ENCODE measurements at places on chromosomes 13 and 19.

DNA sequence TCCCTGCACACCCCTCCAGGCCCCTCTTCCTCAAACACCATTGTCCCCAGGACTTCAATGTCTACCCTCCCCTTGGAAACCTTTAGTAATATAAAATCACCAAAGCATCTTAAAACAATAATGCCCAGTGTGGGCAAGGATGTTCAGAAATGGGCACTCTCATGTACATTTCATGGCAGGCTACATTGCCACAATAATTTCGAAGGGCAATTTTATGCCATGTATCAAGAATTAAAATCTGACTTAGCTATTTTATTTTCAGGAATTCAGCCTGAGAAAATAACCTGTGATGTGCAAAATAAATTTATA, 35.8 kb upstream of the IGSF23 start:
- DNase-seq, result no peak

DNA sequence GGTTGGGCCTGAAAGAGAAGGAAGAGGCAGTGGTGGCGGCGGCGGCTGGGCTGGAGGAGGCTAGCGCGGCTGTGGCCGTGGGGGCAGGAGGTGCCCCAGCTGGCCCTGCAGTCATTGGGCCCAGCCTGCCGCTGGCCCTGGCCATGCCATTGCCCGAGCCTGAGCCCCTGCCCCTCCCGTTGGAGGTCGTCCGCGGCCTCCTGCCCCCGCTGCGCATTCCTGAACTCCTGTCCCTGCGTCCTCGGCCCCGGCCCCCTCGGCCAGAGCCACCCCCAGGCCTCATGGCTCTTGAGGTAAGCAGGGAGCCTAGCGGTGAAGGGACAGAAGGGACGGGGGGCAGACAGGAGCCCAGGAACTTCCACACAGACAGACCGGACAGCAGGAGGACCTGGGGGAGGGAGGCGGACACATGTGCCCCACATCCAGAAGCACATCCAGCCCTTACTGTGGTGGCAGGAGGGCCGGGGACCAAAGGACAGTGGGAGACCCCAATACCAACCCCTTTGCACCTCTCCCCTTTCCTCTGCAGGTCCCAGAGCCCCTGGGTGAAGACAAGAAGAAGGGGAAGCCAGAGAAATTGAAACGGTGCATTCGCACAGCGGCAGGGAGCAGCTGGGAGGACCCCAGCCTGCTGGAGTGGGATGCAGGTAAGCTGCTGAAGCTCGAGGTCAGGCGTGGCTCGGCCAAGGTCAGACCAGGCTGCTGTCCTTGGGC, 5.0 kb downstream of the RBM42 start:
- DNase-seq, result no peak

DNA sequence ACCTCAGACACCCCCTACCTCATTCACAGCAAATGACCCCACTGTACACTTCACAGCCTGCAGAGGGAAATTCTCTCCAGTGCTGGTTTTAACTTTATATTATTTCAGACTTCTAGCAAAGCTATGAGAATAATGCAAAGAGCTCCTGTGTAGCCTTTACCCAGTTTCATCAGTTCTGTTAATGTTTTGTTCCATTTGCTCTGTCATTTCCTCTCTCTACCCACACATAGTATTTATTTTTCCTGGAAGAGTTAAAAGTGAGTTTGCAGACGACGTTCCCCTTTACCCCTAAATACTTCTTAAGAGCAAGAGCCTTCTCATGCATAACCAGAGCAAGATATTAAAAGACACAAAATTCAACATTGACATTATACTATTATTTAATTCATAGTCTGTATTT, 49.9 kb upstream of the ADGRE1 start:
- DNase-seq, result no peak

- DNase-seq, result no peak
Observed at GRCh38 chr19:50024719-50025021, 502 bp downstream of the VRK3 start.

DNA sequence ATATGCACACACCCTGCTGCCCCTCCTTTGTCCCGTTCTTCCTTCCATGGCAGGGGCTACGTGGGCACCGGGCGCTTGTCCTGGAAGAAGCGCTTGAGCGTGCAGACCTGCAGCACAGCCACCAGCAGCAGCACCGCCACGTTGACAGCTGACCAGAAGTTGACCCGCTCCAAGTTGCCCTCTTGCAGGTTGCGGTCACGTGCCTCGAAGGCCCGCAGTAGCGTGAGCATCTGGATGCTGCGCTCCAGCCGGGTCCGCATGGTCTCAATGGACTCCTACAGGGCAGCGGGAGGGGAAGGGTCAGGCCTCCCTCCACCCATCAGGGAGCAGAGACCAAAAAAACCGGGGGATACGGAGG, 3.1 kb downstream of the TMED1 start:
- DNase-seq, result peak; percentile 11

DNA sequence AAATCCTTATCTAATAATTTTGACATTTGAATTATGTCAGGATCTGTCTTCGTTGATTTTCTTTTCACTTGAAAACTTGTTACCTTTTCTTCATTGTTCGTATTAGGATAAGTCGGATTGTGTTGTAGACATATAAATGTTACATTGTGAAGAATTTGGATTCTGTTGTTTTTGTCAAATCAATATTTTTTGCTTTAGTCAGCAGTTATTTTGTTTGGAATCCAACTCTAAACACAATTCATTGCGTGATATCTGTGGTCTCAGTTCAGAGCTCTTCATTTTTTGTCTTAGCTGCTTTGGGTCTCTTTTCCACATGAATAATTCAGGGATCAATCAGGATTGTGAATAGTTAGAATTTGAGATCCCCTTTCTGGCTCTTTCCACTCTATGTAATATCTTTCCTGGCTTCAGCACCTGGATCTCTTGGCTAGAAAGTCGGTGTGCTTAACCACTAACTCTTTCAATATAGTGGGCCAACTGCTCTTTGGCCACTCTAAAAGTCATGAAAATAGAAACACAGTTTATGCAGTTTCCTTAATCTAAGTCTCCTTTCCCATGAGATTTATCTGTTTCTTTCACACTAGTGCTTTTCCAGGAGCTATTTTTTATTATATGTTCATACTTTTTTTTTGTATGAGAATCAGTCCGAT, 2494.2 kb upstream of the PCDH20 start:
- no peak for DNase-seq

- DNase-seq, result no peak
Observed at GRCh38 chr13:109113427-109113826, 484.0 kb downstream of the MYO16 start.

GRCh38 chr13:90055121-90055520, 1292.4 kb upstream of the MIR17HG start:
- no peak for DNase-seq

DNA sequence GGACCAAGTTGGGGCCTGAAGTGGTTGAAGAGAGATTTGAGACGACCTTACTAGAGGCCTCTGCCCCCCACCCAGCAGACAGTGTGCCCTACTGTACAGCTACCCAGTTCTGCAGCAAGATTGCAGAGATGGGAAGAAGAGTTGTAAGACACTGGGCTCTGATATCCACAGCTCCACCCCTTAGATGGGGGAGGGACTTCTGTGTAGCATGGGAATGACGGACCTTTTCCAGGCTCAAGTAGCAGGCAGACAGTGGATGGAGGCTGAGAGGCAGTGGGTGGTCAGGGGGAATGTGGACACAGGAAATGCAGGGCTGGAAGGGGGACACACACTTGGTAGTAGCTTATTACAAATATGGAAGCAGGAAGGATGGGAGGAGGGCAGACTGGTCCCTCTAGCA, 13.0 kb downstream of the LRFN3 start:
- DNase-seq, result no peak

DNA sequence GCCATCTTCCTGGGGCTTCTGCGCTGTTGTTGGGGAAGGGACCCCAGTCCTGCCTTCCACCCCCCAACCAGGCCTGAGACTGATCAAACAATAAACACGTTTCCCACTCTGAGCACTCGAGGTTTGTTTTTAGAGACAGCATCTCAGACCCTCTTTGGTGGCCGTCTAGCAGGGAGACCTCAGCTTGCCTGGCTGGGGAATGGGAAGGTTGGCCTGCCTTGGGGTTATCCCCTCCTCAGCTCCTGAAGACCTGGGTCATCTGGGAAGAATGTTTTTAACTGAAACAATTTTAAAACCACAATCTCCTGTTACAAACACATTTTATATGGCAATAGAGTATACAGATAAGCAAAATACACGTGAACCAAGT, 2.0 kb downstream of the ZNF581 start:
- DNase-seq, result no peak

DNA sequence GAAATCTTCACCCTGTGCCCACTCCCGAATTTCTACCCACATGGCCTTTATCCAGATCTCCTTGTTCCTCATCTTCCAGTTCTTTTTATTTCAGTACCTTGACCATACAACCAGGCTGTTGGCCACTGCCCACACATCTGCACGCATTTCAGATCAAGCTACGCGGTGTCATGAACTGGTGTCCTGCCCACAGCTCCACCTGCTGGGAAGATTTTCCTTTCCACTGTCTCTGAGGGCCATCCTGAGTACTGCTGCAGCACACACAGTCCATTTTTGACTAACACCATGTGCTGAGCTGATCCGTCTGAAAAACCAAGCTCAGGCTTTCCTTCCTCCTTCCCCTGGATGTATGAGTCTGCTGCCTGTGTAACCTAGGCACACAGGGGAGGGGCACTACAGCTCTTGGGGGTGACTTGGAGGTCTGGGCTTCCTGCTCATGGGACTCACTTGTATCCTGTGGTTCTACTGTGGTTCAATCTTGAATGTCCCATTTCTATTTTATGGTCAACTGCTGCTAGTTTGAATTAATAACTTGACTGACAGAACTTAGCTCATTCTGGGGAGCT, 71.9 kb downstream of the WASF3 start:
- DNase-seq, result peak; percentile 48

DNA sequence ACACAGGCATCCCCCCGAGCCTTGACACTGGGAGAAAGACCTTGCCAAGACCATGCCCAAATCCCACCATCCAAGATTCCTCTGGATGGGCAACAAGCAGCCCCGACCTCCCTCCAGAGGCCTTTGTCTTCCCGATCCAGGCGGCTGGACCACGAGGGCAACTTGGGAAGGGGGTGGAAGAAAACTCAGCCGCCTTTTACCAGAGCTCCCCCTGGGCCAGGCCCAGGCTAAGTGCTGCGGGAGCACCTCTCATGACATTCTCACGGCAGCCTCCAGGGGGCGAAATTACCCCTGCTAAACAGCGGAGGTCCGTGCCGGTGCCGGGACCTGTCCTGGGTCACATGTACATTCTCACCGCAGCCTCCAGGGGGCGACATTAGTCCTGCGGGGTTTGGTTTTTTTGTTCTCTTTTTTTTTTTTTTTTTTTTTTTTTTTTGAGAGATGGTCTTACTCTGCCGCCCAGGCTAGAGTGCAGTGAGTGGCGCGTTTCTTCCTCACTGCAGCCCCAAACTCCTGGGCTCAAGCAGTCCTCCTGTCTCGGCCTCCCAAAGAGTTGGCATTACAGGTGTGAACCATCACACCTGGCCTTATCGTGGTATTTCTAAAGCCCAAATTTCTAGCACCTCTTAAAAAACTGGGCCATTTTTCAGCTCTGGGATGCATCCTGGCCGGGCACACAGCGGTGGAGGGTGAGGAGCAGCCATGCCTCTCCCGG, 2.1 kb upstream of the RSPH6A start:
- peak; percentile 98 for DNase-seq

DNA sequence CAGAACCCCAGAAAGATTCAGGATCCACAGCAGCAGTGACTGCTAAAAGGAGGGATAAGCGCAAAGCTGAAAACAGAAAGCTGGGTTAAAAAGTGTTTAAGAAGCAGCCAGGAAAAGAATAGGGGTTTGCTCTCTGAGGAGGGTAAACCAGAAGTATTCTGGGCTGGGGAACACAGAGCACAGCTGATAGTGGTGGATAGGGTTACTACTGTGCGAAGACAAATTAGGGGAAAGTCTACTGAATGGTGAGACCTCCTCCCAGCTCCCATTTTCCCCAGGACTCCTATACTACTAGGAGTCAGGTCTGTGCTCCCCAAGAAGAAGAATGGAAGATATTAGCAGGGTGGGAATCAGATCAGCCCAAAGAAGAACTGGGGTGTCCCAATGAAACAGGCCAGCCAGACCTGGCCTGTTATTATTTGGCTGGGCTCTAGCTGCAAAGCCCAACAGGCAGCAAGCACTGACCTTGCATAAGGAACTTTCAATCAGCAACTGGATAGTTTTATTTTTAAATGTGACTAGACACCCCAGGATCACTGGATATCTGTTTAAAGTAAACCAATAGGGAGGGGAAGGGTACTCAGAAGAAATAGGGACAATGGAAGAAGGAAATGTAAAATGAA, 43.5 kb upstream of the SERTM1 start:
- DNase-seq, result no peak
